ENCODE measurements at places on chromosomes 5 and 9. TPM values are rescaled to one million over a fixed set of nuclear protein-coding genes. Genes with fewer than 3 reads are reported as not detected.

DNA sequence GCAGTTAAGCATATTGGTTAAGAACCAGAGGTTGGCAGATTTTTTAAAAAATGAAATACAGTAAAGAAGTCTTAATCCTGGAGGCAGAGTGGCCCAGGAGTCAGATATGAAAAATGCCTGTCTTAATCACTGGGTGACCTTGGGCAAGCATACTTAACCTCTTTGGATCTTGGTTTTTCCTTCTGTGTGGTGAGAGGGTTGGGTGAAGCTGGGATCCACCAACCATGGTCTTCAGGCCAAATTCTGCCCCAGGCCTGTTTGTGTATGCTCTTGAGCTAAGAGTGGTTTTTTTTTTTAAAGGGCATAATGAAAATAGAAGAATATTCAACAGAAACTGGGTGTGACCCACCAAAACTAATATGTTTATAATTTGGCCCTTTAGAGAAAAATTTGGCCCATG, 20.0 kb upstream of the TEX48 start:
- DNase-seq = no peak

GRCh38 chr5:148509893-148510292, 126.1 kb downstream of the FBXO38 start:
- DNase-seq = no peak

DNA sequence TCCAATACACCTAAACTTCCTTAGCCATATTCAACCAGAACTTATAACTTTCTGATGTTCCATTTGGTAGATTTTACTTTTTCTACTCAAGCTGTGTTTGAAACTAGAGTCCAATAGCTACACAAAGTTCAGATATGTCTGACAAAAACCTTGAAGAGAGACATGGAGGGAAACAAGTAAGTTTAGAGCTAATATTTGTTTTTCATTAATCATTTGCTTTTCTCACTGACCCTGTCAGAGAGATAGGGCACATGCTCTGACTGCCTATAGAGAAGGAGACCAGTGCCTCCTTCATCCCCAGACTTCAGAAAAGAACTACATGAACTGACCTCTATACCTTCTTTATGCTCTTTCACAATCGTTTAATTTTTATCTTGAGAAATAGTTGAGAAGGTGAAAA, 157.0 kb upstream of the PPP1R2B start:
- DNase-seq = no peak

DNA sequence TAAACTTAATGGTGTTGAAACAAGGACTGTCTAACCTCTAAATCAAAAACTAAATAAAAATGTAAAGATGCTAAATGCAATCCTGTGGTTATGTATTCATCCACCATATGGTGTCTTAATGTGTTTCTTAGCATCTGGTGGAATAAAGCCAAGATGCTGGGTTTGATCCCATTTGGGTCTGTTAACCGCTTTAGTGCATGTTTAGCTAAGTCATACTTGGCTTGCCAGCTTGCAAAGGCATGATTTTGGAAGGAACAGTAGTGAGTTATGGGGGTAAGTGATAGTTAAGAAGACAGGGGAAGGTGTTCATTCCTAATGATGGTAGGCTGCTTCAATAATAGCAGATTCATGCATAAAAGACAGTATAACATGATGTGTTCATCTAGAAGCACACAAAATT, 139.0 kb upstream of the SLC27A6 start:
- no peak for DNase-seq

- no peak for DNase-seq
These were observed 16.4 kb downstream of the PPP3R2 start for GRCh38 chr9:101578378-101578777.

DNA sequence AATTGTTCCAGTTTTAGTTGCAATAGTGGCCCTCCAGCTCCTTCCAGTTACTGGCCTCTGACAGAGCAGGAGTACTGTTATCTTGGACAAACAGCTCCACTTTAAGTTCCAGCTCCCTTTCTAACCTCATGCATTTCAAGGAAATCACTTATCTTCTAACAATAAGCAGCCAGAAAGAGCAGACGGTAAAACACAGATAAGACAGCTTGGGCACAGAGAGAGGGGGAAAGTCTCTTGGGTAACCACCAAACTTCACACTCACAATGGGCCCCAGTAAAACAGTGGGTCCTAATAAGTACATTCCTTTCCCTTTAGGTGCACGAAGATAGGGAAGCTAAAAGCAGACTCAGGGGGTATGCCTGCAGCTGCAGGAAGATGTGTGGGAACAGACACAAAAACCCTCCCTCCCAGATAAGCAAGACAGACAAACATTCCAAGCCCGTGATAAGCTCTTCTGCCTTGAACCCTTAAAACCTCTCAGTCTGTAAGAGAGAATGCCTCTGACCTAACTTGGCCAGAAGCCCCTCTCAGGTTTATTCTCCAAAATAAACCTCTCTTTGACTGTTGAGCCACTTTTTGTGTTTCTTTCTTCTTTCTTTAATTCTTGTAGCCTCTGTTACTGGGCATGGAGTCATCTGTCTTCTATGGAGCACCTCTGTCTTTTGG, 30.8 kb downstream of the OR1J1 start:
- no peak for DNase-seq

GRCh38 chr5:54991416-54991815, 6.0 kb upstream of the ESM1 start:
- no peak for DNase-seq

GRCh38 chr9:134525841-134526583, 115.6 kb upstream of the COL5A1 start:
- DNase-seq = no peak

DNA sequence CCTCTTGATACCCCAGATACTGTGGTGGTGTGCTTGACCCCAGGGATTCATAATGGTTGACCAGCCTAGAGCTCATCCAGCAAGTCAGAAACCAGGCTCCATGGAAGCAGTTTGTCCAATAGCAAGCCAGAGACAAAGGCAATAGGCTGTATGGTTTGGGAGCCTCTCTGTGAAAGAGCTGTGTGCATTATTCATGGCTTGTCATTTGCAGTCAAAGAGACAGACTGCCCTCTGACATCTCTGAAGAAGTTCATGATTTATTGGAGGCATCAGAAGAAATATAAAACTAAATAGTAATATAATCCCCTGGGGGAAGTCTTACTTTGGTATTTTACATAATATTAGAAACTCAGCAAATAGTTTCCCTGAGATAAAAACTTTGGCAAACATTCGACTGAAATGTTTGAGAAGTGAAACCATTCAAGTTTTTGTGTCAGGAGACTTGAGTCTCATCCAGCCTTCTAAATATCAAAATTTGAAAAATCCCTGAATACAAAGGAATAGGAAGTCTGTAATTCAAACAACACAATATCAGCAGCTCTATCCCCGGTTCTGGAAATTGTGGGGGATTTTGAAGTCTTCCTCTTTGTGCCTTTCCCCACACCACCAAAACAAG, 250.3 kb downstream of the ZSWIM6 start:
- no peak for DNase-seq

- DNase-seq = no peak
These were observed 1.9 kb upstream of the ANKRD18A start for GRCh38 chr9:38622288-38622674.

- no peak for DNase-seq
These were observed 10.3 kb downstream of the PCYOX1L start for GRCh38 chr5:149367972-149368645.

- DNase-seq = no peak
These were observed 119.8 kb downstream of the PRDM6 start for GRCh38 chr5:123208668-123209501.

DNA sequence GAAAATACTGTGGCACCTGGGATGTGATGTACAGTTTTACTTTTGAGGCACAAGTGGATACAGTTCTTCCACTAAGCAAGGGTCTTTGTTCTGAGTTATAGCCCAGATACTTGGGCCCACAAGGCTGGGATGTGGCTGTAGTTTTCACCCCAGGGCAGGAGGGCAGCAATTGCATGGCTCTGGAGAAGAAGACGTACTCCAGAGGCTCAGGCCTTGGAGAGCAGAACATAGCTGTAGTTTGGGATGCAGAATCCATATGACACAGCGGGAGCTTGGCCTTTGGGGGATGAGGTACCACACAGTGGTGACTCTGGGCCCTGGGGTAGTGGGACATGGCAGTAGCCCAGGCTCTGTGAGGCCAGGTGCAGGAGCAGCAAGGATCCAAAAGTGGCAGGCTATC, 110.8 kb upstream of the FSTL4 start:
- no peak for DNase-seq

GRCh38 chr9:22240619-22241018, 206.0 kb upstream of the DMRTA1 start:
- no peak for DNase-seq

DNA sequence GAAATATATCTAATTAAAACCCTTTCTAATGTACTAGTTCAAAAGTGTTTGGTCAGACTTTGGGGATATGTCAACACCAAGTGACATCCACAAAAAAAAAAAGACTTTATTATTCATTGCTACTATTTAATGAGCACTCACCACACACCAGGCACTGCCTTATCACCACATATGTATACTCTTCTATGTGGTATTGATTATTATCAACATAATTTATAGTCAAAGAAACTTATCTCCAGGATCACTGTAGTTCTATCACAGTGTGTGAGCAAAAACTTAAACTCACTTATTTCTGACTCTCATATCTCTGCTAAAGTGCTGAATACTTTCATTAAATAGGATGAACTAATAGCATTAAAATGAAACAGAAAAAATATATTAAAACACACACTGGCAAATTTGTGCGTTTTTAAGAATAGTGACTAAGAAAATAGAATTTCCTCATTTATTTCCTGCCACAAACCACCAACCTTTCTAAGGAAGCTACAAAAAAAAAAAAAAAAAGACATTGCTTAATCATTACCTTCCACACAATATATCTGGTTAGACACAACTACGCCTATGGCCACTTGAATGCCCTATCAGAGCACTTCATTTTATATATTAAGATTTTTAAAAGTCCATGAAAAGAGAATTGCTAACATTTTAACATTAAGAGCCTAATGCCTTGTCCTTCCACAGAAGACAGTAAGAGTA, 12.8 kb downstream of the SLCO4C1 start:
- no peak for DNase-seq

The MRPS30 gene
- 31.5 TPM for polyA plus RNA-seq

The PRR16 gene
- 0.05 TPM for polyA plus RNA-seq

The TRAF1 gene
- polyA plus RNA-seq = 1.2 TPM

The C5orf58 gene
- not detected for polyA plus RNA-seq

The ADGRD2 gene
- polyA plus RNA-seq = not detected

The TNC gene
- polyA plus RNA-seq = 103 TPM

The ARL14EPL gene
- not detected for polyA plus RNA-seq

The DNAJA1 gene
- 118 TPM for polyA plus RNA-seq

Data from keratinocyte (primary cell).